ENCODE measurements at places on chromosomes 1 and 21.

DNA sequence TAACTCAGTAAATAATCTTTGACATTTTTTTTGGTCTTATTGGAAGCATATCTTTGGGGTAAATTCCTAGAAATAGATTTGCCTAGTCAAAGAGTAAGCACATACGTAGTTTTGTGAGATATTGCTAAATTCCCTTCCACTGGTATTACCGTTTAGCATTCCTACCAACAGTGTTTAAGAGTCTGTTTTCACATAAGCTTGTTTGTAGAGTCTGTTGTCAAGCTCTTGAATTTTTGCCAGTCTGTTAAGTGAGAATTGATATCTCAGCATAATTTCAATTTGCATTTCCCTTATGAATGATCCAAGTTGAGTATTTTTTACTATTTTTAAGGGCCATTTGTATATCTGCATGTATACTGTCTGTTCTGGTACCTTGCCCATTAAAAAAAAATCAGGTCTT, 37.0 kb upstream of the MPC2 start:
- no peak for DNase-seq

- no peak for DNase-seq
These were observed 148.5 kb downstream of the TENT5C start for GRCh38 chr1:117754061-117754969.

GRCh38 chr1:116532671-116533428, 38.0 kb downstream of the CD58 start:
- no peak for DNase-seq

- DNase-seq, result no peak
These were observed 258.6 kb downstream of the GPATCH2 start for GRCh38 chr1:217372049-217372970.

DNA sequence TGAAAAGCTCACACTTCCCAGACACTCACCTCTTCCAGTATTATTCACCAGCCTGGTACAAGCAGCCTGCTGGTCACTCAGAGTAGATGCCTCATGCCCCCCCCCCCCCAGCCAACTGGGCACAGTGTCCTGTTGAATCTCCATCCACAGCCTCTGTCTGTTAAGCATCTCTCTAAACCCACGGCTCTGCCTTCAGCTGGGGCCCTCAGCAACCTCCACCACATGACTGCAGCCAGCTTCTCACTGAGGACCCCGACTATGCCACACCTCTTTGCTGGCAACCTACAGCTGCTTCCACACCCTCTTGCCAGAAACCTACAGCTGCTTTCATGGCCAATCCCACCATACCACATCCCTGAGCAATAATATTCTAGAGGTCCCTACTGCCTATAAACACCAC, 113.1 kb downstream of the RHOU start:
- DNase-seq, result no peak

DNA sequence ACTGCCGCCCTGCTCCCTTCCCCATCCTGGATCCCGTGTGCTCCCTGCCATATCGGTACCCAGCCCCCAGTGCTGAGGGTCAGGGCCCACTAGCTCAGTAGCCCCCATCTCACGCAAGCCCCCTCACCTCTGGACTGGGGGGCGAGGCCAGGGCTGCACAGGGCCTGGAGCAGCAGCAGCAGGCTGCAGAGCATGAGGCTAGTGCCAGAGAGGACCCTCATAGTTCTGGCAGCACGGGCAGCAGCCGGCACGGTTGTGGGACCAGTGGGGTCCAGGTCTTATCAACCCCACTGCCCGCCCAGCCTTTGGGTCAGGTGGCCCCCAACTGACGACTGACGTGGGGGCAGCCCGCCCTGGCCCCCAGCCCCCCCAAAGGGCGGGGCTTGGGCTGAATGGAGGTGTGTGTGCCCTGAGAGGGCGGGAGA, at the start of gene MATN1:
MATN1 (minus strand) TSS at position 255 of the 425 bp plus-strand sequence; CDS start at position 221, 34 bp downstream.
- DNase-seq, result no peak

DNA sequence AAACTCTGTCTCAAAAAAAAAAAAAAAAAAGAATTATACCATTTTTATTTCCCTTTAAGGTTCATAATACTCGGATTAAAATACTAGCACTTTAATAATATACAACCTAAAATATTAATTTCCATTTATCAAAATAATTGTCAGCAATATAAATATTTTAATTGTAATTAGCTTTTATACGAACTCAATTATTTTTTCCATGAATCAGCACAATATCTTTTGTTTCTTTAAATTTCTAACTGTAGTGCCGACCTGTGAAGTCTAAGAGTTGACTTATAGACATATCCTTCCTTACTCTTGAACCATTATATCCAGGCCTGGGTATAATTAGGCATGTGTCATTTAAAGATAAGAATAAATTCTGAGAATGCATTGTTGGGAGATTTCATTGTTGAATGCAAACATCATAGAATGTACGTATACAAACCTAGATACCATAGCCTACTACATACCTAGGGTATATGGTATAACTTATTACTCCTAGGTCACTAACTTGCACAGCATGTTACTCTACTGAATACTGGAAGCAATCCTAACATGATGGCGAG, 996.7 kb upstream of the TMPRSS15 start:
- DNase-seq, result no peak

DNA sequence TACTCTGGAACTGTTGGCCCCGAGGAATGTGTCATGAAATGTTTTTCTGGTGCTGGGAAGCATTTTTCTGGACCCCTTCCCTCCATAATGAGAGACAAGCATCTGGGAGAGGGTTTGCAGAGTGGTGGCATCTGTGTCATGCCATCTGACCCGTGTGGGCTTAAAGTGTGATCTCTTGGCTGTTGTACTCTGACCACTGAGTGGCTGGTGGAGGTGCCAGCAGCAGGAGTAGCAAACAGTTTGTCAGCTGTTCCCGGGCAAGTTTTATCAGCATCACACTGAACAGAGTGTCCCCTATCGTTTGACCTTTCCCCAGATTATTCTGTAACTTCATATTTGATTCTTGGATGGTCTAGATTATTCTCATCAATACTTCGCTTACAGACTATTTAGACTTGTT, 150.1 kb downstream of the HHAT start:
- no peak for DNase-seq

DNA sequence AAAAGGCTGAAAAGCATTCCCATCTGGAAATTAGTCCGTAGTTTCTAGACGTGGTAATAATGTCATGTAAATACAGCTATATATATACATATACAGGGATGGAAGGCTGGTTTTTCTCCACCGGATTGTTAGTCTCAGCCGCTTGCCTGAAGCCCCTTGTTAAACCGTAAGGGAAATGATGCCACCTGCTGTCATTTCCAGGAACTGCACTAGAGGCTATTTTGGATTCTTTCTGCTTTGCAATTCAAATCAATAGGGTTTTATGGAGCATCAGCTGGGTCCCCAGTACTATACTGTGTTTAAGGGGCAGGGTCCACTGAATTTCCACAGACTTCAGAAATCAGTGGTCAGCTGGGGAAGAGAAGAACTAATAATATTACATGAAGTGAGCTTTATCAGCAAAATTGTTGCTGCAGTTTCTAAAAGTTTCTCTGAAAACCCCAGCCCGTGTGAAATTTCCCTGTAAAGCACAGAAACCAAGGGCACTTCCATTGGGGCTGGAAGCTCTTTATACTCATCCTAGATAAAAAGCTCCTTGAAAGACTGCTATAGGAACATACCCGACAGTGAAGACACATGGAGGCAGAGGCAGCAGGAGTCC, 33.8 kb upstream of the MPZL1 start:
- DNase-seq, result peak; percentile 73

DNA sequence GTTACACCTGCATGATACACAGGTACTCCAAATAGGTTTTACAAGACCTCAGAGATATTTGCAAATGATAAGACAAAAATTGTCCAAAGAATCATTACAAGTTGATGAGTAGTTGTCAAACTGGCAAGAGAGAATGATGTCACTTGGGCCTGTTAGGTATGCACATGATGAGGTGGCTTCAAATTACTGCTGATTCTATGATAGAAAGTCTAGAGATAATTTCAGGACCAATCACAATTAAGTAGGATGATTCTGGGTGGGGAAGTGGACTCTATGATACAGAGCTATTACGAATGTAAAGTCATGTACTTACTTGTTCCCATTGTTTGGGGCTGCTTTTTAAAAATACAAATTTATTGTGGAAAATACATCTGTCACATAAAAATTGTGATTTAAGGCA, 5.2 kb upstream of the SPRR1B start:
- no peak for DNase-seq

- no peak for DNase-seq
These were observed 8.7 kb downstream of the OR10Z1 start for GRCh38 chr1:158613764-158614163.

DNA sequence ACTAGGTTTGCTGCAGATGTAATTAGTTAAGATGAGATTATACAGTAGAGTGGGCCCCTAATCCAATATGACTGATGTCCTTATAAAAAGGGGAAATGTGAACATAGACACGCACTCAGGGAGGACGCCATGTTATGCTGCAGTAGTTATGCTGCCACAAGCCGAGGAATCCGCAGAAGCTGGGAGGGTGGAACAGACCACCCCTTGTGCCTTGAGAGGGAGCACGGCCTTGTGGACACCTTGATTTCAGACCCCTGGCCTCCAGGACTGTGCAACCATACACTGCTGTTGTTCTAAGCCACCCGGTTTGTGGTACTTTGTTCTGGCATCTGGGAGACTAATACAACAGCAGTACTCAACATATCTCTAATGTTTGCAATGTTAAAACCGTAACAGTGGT, 57.9 kb upstream of the HIVEP3 start:
- DNase-seq, result no peak

GRCh38 chr1:94955767-94956632, 29.1 kb upstream of the CNN3 start:
- DNase-seq, result no peak

GRCh38 chr1:181061891-181062835, 26.3 kb upstream of the IER5 start:
- DNase-seq, result no peak

DNA sequence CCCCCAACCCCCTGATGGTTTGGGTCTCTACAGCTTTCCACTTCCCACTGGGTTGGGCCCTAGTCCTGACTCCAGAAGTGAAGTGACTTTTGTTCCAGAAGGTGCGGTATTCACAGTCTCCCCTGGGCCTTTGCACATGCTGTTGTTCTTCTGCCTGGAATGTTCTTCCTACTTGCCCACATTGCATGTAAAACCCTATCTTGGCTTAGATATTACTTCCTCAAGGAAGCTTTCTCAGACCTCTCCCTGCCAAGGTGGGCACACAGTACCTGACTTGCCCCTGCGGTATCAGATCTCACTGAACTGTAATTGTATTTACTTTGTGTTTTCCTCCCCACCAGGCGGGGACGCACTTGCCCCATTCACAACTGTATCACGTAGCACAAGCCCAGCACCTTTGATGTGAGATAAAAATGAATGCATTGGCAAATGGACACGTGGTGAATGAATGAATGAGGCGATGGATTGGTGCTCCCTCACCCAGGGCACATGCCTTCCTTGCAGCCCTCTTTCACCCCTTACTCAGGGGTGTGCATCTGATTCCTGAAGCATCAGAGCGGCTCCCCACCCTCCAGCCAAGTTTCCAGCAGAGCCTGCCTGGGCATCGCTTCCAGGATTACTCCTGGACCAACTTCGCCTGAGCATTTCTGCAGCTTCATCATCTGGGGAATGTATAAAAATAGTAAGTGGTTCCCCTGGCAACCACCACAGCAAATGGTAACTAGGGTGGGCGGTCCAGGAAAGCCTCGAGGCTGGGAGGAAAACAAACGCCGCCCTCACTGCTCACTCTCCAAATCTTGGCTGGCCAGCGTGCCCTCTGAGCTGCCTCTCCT, 19.8 kb downstream of the NENF start:
- no peak for DNase-seq

- no peak for DNase-seq
These were observed 28.8 kb downstream of the AHDC1 start for GRCh38 chr1:27574871-27575831.

DNA sequence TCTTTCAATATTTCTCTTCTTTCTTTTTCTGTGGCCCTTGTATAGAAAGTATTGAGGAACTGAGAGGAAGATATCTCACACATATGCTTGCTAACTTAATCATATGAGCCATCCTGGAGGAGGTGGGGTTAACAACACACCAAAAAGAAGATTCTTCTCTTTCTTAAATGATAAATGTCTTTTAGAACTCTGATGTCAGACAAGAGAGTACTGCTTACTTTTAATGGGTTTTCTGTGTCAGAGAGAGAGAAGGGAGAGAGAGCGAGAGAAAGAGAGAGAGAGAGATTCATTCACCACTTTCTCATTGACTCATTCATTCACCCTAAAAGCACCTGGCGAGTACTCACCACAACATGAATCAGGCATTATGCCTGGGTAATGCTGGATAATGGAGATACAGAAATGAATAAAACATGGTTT, 250.3 kb upstream of the SGIP1 start:
- DNase-seq, result no peak

GRCh38 chr21:27425574-27425973, 458.7 kb upstream of the ADAMTS5 start:
- no peak for DNase-seq

DNA sequence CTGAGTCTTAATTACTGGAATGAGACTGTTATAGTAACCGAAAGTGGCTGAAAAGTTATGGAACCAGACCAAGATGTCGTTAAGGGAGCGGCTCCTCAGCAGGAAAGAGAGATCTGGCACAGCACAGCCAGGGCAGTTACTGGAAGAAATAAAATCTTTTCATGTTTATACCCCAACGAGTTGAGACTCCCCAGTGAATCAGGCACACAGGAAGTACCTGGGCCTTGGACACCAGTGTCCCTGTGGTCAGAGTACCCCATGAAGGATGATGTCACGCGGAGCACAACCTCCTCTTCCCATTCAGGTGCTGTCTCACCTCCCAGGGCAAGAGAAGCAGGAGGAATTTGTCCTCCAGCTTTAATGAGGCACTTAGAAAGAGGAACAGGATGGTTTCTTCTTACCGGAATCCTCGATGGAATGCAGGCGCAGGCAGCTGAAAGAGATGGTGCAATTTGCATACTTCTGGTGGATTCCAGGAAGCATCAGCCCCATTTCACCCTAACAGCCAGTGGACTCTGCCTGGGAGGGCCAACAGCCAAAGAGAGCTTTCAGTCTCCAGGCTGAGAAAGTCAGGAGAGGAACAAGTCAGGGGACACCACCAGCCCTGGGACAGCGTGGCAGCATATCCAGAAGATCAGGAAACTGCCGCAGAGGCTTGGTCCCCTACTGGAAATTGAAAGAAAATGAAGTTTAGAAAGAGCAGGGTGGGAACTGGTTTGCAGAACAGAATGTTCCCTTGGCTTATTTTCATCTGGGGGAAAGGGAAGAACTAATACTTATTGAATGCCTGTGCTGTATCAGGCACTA, 35.9 kb upstream of the CTTNBP2NL start:
- no peak for DNase-seq

Measured in stimulated activated CD8-positive, alpha-beta memory T cell treated with anti-CD3 and anti-CD28 coated beads, Interleukin-4, amount 100 ng/mL, for 1 hour (primary cell).